ENCODE measurements at places on chromosomes 7 and 10.

- DNase-seq = no peak
These were observed 5.4 kb upstream of the NUB1 start for GRCh38 chr7:151336027-151336708.

GRCh38 chr7:8378349-8379019, 54.9 kb upstream of the NXPH1 start:
- no peak for DNase-seq

DNA sequence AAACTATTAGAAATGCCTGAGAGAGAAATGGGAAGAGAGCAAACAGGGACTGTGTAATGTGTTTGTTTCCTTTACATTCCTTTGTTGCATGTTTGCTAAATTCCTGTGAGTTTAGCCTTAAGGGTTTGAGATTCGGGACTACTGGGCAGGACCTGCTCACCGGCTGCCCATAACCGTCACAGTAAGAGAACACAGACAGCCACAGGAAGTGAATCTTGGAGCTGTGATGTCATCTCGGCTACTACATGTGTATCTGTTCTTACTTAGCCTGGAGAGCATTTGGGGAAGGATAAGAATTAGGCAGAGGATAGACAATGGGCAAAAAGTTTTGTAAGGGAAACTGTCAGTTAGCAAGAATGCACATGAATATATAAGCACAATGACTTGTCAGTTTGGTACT, 485.1 kb upstream of the KLF6 start:
- no peak for DNase-seq

DNA sequence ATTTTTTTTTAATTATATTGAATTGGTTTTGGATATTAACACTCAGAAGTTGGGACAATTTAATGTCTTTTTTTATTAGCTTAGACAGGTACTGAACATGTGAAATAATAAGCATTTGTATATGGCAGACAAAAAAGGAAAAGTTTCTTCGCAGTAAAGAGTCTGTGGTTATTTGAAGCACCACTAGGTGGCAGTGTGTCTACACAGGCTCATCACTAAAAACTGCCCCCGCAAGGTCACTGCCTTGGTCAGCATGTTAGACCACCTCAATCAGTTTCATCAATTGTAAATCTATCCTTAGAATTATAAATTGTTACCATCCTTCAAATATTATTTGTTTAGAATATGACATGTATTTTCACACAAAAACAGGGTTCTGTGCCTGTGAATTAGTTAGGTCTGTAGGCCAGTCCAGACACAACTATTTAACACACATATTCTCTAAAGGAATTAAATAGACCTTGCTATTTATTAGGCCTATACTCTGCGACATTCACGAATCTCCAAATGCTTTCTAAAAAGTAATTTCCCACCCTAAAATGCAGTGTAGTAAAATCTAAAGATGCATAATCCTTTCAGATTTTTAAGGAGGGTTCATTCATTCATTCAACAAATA, 17.0 kb downstream of the PNLIPRP3 start:
- no peak for DNase-seq

DNA sequence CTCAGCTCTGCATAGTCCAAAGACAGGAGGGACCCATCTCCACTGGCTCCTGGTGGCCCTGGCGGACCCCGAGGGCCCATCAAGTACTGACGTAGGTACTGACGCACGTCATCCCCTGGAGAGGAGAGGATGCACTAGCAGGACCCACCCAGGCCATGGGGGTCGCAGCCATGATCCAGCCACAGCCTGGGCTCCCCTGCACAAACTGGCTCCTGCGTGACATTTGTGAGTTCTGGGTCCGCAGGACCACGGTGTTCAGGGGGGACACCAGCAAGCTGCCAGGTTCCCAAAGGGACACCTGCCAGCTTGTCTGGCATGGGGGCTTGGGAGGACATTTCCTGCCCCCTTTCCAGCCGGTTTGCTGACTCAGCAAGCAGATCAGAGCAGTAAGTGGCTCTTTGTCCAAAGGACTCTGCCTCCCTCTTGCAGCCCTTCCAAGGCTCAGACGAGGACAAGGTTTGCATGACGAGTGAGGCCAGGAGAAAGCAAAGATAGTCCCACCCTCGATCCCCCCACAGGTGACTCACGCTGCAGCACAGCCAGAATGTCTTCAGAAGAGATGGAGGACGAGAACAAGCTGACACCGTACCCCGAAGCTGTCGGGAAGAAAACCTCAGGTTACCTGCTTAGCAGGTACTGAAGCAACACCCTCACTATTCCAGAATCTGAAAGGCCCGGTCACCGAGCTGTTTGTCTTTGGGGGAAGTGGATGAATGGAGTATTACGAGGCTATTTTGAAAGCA, 49.0 kb downstream of the COL17A1 start:
- no peak for DNase-seq

DNA sequence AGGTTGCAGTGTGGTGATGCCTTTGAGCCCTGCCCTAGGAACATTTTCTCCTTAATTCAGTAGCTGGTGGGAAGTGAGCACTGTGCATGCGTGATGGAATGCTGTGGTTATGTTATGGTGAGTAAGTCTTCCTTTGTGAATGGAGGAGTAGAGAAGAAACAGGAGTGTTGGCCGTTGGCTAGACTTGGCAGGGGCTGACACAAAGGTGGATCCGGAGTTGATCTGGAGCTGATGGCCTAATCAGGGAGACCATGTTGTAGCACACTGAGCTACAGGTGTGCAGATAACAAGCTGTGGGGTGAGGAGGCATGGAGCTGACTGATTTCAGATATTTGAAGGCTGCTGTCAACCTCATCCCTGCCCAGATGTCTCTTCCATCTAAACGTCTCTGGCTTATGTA, 122.3 kb downstream of the CNNM2 start:
- no peak for DNase-seq

DNA sequence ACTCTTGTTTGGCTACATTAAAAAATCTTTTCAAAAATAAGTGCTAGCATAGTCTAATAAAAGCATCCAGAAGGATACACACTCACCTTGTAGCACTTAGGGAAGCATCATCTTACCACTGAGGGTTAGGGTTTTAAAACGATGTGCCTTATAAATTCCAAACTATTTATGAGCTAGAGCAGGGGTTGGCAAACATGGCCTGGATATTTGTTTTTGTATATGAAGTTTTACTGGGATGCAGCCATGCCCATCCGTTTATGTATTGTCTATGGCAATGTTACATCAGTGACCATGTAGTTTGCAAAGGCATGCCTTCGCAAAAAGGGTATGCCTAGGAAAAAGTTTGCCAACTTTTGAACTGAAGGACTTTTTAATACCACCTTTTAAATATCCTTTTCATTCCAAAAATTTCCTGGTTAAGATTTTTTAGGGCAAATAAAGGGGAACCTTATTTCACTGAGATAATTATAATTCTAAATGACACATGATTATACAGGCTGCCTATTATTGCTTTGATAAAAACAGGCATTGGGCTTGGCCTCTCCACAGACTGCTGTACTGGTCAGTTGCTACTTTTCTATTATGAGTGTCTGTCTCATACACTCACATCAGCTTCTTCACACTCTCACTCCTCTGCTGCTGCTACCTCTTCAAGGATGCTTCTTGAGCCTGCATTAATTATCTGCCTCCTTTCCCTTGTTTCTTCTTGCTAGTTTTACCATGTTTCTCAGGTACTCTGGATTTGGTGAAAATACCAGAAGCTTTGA, 30.7 kb downstream of the MTPN start:
- DNase-seq = no peak

GRCh38 chr10:105121743-105122142, 480.7 kb downstream of the SORCS3 start:
- DNase-seq = no peak

GRCh38 chr10:82910301-82910700, 1035.3 kb downstream of the NRG3 start:
- DNase-seq = no peak

DNA sequence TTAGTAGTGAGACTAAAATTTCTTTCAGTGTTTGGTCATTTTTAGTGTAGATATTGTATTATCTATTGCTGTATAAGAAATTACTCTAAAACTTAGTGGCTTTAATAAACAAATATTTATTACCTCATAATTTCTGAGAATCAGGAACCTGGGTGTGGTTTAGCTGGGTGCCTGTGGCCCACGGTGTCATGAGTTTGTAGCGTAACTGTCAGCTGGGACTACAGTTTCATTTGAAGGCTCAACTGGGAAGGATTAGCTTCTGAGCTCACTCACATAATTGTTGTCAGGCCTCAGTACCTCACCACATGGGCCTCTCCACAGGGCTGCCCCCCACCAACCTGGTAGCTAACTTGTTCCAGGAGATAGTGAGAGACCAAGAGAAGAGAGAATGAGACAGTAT, 98.5 kb downstream of the SRI start:
- DNase-seq = no peak

GRCh38 chr10:1544209-1544673, 193.1 kb downstream of the ADARB2 start:
- no peak for DNase-seq

DNA sequence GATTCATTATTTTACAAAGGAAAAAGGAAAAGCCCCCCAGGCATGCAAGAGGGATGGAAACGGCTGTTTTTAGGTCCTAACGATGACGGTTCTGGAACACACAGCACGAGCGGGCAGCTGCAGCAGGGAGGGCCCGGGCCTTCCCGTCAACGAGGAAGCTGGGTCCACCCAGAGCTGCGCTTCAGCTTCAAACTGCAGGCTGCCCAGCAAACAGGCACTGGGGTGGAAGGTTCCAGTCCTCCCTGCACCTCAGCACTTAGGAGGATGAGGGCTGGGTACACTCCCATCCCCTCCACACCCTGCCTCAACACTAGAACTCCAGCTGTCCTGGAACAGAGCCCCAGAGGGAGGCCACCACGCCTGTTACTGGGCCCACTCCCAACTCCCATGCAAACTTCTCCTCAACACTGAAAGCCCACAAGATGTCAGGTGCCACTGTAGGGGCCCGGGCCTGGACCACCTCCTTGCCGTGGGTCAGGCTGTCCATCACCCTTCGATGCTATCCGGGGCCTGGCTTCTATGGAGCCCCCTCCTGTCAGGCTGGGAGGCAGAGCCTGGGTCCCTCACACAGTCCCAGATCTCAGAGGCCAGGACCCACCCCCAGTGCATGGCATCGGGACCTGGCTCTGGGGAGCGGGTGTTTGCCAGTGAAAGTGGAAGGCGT, 33.0 kb downstream of the PAPOLB start:
- DNase-seq = no peak

GRCh38 chr7:50056131-50056530, 36.9 kb downstream of the ZPBP start:
- no peak for DNase-seq

DNA sequence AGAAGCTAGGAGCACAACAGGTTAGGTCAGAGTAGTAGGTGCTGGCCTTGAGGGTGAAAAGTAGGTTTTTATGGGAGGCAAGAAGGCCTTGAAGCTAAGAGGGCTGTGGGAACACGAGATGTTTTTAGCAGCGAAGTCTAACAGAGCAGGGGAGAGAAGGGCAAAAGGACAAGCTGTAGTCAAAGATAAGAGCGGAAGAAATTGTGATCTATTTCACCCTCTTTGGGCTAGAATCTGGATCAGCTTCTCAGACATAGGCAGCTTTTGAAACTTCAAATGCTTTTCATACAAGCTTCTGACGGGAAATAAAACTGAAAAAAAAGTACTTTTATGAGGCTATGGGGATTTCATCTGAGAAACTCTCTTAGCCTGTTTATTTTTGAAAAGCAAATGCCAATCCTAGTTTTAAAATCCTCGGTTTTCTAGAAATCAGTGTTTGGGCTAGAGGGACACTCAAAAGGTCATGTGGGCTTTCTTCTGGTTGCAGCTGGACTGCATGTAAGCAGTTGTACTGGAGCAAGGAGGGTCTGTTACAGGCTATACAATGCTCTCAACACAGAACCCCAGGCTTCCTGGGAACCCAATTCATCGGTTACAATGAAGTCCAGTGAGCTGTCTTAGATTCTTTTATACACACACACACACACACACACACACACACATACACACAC, 83.6 kb downstream of the RNF216 start:
- DNase-seq = no peak

- no peak for DNase-seq
These were observed 75.8 kb upstream of the CHST15 start for GRCh38 chr10:124168991-124169802.

GRCh38 chr10:85168243-85168642, 839.9 kb downstream of the CCSER2 start:
- no peak for DNase-seq

DNA sequence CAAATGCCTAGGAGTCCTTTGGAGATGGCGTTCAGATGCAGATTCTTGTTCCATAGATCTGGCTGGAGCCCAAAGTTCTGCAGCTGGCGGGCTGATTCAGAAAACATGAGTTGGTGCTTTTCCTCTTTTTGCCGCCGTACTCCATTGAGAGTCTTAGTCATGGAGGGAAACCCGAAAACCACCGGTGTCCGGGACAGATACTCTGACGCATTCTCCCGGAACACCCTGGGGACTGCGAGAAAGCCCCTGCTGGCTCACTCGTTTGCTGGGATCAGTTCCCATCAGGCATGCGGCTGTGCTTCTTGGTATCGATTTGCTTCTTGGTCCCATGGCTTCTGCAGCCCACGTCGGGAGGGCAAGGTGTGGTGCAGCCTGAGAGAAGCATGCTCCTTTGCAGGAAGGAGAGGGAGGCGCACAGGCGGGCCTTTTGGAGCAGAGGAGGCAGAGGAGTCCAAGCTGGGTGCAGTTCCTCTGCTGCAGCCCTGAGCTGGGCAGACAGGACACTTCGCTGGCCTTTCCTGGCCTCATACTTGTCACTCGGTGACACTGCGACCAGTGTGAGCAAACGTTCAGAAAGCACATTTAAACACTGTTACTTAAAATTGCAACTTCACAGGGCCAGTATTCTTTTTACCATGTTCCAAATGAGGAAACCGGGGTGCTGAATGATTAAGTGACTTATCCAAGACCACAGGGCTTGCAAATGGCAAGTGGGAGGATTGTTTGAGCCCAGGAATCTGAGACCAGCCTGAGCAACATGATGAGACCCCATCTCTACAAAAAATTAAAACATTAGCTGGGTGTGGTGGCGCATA, 30.6 kb upstream of the PFKFB3 start:
- DNase-seq = peak; percentile 76

- DNase-seq = no peak
These were observed 6.1 kb downstream of the ADCY1 start for GRCh38 chr7:45580053-45580872.

DNA sequence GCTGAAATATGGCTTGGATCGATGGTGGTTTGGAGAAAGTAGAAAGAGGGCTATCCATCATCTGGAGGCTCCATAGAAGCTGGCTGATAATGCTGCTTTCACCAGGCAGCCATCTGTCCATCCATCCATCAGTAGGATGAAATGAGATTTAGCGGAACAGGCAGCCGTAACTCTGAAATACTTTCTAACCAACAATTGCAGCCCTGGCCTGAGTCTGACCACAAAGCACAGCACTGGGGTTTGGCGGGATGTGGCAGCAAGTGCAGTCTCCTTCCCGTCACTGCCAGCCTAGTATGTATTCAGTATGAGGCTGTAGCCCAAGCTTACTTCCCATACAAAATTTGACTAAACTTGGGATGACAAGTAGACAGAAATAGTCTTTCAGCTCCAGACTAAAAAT, 38.0 kb downstream of the R3HCC1L start:
- no peak for DNase-seq

DNA sequence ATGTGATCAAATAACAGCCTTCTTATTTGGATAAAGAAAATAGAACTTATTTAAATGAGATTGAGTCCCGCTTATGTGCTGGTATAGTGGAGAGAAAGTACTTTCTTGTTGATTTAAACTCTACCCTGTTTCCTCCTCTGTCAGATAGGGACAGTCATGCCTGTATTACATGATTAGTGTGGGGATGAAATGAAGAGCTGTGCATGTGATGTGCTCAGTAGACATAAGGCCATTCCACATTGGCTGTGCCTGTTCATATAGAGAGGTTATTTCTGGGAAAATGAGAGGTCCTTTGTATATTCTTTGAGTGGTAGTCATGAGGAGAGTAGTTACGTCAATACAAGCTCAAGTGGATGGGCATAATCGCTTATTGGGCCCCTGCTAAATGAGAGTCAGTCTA, 5.7 kb downstream of the MTURN start:
- DNase-seq = no peak

GRCh38 chr10:404346-404745, 269.1 kb downstream of the ZMYND11 start:
- no peak for DNase-seq
